ENCODE measurements at places on chromosomes 7 and 10. TPM values are rescaled to one million over a fixed set of nuclear protein-coding genes. Genes with fewer than 3 reads are reported as not detected.

FKBP9 gene
- polyA plus RNA-seq, result not detected

FAM25G gene
- not detected for polyA plus RNA-seq

COL28A1 gene
- not detected for polyA plus RNA-seq

HOXA9 gene
- not detected for polyA plus RNA-seq

MALRD1 gene
- not detected for polyA plus RNA-seq

Data from CD4-positive, alpha-beta memory T cell (primary cell).